Nasal cavity respiratory epithelium epithelial cell of viscerocranial mucosa (primary cell): ENCODE measurements at places on chromosomes 5 and 9. TPM values are rescaled to one million over a fixed set of nuclear protein-coding genes. Genes with fewer than 3 reads are reported as not detected.

Gene ZFP2
- 1.0 and 1.7 TPM in 2 replicates for total RNA-seq

Gene KLF9
- 33.8 and 58.0 TPM in 2 replicates for total RNA-seq

Gene OR1J2
- not detected in 2 replicates for total RNA-seq

Gene TLX3
- not detected in 2 replicates for total RNA-seq

Gene CDO1
- not detected in 2 replicates for total RNA-seq

Gene NOXA1
- 0.68 and 3.3 TPM in 2 replicates for total RNA-seq

Gene REXO4
- 29.0 and 39.8 TPM in 2 replicates for total RNA-seq
